ENCODE measurements at places on chromosomes 2 and 18.

GRCh38 chr2:84320940-84321339 lies 138.1 kb downstream of the SUCLG1 start:
- DNase-seq = no peak

GRCh38 chr18:9604348-9604747 lies 10.0 kb downstream of the PPP4R1 start:
- no peak for DNase-seq

DNA sequence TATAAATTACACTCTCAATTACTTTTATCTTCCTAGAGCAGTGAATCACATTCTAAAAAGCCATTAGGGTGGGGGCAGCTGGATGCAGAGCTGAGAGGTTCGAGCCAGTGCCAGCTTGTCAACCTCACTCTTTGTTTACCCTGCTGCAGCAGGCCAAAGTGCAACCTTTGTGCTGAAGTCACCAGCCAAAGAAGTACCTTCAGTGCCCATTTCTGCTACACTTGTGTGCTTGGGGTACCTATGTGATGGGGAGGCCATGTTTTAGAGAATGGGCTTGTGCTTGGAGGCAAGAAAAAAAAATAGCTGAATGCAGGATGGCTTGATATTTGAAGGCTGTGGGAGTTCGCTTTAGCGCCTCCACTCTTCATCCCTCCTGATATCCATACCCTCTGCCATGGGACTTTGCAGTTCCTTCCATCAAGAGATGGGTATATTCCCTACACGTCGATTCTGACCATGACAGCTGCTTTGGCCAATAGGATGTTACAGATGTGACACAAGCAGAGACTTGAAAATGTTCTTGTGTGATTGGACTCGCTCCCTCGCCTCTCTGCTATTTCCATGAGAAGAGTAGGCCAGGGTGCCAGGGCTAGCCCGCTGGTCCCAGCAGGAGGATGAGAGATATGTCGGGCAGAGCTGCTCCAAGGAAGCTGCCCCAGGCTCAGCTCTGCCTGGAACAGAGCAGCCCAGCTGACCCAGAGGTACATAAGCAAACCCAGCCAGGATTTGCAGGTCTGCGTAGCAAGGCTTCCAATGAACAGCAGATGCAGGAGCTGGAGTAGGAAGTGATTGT lies 12.7 kb upstream of the FZD5 start:
- no peak for DNase-seq

DNA sequence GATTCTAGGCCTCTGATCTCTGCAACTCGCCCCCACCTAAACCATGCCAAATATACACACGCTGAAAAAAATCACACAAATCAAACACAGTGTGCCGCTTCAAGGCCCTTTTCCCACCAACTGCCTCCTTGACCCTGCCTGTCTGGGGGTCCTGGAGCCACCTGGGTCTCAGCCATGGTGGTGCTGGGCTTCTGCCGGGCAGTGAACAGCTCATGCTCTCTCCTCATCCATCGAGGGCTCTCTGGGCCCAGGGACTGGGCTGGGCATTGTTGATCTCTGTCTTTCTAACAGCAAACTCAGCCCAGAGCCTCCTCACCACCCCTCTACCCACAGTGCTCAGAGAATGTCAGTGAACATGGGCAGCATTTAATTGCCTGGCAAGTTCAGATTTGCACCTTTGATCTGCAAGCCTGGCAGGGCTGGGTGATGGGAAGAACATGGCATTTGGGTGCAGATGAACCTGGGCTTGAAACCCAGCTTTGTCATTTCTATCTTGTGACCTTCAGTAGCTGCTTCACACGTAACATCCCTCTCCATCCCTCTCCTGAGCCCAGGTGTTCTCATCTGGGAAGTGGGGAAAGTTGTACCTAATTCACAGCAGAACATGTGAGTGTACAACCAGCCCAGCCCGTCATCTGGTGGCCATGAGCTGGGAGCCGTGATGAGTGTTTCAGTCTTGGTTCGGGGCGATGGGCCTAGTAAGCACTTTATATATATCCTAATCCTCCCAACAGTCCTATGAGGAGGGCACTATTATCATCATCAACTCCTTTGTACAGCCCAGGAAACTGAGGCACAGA lies 46.1 kb downstream of the SDC1 start:
- no peak for DNase-seq

DNA sequence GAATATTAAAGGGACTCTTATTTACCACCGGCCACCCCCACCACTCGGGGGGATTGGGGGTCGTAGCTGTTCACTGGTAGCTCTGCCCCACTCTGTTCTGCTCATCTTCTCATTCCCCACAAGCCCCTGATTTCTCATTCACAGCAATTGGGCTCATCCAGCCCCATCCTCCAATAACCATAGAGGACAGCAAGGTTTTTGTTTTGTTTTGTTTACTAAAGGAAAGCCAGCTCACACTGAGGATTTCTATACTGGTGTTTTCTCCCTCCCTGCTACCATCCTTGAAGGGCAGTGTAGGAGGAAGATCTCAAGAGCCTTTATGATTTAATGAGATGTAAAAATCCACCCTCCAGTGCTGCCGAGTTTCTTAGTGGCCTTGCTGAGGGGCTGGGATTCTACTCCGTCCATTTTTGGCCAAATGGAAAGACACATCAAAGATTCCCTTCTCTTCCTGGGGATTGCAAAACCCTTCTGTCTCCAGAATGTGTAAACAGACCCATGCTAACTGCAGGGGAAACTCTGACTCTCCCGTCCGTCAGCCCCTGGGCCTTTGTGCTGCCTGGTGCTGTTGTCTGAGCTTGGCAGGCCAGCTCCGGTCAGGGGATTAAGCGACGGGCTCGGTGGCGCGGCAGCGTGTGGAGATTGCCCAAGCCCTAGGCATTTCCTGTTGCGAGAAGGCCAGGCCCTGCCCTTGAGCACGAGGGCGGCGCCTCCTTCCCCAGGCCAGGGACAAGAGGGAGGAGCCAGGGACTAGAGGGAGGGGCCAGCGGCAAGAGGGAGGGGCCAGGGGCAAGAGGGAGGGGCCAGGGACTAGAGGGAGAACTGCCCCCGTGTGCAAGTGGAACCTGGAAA lies 165.0 kb downstream of the ANTXR1 start:
- peak; percentile 92 for DNase-seq

- no peak for DNase-seq
These were observed 90.2 kb downstream of the ARMC9 start for GRCh38 chr2:231288590-231288989.

GRCh38 chr2:21910832-21911507 lies 787.2 kb downstream of the TDRD15 start:
- no peak for DNase-seq

- DNase-seq = no peak
These were observed 40.1 kb upstream of the EPHA4 start for GRCh38 chr2:221612161-221612560.

DNA sequence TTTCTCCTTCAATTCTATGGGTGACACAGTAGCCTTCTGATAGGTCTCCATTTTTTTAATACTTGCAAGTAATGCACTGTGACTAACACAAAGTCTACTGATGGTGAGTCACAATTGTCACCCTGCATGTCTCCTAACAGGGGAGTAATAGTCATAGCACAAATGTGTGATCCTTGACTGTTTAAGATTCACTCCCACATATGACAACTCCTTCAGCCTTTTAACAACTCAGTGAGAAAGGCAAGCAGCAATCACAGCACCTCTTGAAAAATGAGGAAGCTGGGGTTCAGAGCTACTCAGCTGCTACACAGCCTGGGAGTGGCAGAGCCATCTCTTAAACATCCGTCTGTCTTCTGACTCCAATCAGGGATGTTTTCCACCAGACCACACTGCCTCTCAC lies 63.8 kb downstream of the EHD3 start:
- peak; percentile 29 for DNase-seq

DNA sequence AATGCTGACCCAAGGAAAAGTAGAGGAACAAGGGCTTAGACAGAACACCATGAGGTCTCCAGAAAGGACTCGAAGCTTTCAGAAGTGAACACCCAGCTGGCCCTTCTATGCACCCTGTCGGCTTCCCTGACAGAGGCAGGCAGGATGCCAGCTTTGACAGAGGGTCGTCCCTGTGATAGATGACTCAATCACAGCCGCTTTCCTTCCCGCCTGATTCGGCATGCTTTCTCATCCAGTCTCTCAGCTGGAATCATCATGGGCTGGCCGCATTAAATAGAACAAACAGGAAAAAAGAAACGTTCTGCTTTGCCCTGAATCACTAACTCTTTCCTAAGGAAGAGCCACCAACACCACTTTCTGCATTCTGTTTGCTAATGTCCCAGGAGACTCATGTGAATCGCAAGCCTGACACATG lies 140.3 kb upstream of the RAB12 start:
- no peak for DNase-seq
